Stimulated activated CD8-positive, alpha-beta memory T cell treated with anti-CD3 and anti-CD28 coated beads, Interleukin-15, amount 100 ng/mL, for 4 hours (primary cell): ENCODE measurements at places on chromosomes 7 and 10.

- no peak for DNase-seq
Observed at GRCh38 chr7:130901209-130901783, 167.3 kb upstream of the KLF14 start.

DNA sequence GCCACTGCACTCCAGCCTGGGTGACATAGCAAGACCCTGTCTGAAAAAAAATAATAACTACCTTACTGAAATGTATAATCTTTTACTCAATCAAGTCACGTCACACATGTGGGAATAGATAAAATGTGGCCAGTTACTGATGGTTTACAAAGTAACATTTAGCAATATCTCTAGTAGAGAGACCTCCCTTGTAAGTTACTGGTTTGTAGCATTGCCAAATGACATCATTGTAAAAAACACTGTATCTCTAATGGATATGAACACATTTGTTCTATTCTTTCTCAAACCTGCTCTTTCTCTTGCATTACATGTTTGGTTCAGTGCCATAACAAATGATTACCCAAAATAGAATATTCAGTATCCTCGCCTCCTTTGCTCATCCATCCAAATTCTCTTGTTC, 18.8 kb downstream of the TET1 start:
- no peak for DNase-seq

- no peak for DNase-seq
Observed at GRCh38 chr10:1762076-1762475, 24.8 kb upstream of the ADARB2 start.

DNA sequence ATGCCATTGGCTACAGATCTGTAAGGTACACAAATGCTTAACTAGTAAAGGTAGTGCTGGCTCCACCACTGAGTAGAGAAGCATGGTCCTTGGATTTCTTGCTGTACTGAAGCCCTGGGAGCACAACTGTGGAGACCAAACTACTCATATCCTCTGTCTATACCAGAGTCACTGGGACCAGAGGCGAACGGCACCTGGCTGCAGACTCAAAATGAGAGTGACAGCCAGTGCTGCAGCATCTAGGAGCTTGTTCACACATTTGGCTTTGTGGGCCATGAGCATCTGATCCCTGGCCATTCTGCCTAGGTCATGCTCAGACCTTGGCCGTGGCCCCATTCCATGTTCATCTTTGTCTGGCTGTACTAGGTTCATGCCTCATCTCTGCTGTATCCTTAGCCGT, 31.9 kb downstream of the LRRC18 start:
- no peak for DNase-seq

DNA sequence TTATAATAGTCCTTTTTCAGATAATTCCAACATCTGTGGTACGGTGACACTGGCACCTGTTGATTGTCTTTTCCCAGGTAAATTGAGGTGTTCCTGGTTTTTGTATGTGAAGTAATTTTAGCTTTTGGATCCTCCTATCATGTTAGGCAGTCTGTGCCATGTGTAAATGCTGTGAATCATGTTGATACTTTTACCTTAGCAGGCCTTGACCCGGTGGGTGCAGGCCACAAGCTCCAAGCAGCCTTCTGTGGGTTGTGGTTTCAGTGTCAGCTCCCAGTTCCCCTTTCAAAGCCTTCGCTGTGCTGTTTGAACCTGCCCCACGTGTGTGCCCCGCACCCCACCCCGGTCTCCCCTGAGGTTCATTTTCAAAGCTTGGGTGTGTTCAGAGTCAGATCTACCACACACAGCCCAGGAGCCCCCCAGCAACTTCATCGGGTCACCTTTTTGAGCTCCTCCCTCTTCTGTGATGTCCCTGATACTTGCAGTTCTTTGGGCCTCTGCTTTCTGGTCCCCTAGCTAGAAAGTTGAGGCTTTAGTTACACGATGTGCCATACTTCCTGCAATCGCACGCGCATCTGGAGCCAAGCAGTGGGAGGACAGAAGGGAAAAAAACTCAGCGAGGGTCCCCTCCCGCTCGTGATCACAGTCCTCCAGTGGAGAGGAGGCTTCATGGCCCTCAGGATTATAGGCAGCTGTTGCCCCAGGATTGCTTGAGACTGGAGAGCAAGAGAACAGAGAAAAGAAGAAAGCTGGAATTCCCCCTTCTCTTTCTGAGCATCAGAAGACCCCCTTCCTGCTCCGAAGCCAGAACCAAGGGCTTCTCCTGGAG, 8.7 kb upstream of the BHLHA15 start:
- peak; percentile 41 for DNase-seq

DNA sequence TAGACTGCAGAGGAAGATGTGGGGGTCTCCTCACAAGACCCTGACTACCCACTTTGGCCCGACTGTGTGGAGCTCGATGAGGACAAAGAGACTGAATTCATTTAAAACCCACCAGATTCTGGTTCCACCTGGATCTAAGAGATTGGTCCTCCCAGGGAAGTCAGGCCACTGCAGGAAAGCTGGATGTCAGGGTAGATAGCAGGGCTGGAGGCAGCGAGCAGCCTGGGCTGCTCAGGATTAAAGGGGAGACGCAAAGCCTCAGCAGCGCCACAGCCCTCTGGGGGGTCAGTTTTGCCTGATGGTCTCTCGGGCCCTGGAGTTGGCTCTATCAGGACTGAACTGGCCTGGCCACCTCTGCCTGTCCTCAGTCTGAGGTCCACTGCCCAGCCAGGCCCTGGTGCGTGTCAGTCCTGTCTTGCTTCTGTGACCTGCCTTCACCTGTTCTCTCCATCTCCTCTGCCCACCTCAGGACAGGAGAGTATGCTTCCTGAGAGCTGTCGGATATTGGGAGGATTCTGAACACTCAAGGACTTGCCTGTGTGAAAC, 12.2 kb upstream of the KLRG2 start:
- no peak for DNase-seq

GRCh38 chr10:13658871-13659685, 72.3 kb downstream of the PRPF18 start:
- no peak for DNase-seq

GRCh38 chr7:30226614-30227268, 57.7 kb upstream of the ZNRF2 start:
- no peak for DNase-seq

DNA sequence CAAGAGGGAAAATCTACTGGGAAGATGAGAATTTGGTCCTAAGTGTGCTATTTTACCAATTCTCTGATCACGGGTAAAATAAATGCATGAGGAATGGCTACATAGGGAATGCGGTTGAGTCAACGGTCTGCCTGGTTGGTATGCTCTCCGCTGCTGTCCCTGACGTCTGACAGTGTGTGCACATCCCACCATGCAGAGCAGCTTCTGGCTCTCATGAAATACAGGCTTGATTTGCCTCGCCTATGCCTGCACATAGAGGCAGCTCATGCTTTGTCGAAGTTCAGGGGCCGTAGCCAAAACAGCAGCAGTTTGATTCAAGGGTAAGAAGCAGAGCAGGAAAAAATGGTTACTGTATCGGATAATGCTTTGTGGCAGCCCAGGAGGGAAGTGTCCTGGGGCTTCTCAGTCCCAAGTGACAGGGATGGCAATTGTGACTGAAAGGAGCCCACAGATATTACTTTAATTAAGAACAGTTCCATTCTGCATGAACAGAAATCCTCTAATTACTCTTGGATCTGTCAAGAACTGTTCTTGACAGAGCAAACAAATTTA, 268.4 kb upstream of the SLC26A5 start:
- DNase-seq: no peak

GRCh38 chr7:75869776-75870379, 9.0 kb upstream of the RHBDD2 start:
- DNase-seq: no peak

GRCh38 chr10:22604344-22605126, 109.8 kb downstream of the PIP4K2A start:
- no peak for DNase-seq

DNA sequence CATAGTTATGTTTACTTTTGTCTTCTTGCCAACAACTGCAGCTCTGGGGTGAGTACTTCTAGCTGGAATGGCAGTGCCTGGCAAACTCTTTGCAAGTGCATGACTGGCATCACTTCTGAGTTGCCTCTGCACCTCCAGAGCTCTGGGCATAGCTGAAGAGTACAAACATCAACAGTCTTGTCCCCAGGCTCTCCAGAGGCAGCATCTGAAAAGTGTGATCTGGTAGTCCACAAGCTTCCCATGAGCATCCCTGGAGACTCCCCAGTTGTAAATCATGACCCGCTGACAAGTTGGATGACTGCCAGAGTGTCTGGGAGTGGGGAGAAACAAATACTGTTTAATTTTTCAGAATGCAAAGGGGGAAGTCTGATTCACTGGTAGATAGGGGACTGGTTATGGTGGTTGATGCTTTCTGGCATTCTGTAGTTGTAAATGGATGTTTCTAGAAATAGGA, 138.9 kb upstream of the CDK13 start:
- DNase-seq: no peak

DNA sequence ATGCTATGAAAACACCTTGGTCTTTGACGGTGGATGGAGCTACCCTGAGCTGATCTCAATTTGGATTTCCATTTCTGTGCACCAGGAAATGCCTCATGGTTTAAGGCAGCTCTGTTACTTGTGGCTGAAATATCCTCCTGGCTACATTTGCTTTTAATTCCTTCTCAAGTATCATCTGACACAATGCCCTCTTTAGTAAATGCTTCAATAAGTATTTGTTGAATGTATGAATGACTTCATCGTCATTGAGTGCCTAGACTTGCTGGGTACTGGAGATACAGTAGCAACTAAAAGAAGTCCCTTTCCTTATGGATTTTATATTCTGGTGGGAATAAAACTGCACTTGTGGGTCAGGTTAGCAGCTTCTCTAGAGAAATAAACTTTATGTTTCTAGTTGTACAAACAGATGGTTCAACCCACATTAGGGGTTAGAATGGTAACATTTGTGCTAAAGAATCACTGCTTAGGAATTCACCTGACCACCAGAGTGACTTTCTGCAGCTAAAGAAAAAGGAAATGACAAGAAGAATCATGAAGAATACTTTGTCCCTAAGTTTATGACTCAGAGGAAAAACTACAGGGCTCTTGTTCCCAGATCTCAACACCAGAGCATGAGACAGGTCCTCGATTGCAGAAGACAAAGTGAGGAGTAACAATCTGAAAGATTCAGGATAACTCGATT, 21.8 kb upstream of the SMNDC1 start:
- DNase-seq: no peak

- no peak for DNase-seq
Observed at GRCh38 chr7:134182078-134182477, 54.9 kb downstream of the LRGUK start.

DNA sequence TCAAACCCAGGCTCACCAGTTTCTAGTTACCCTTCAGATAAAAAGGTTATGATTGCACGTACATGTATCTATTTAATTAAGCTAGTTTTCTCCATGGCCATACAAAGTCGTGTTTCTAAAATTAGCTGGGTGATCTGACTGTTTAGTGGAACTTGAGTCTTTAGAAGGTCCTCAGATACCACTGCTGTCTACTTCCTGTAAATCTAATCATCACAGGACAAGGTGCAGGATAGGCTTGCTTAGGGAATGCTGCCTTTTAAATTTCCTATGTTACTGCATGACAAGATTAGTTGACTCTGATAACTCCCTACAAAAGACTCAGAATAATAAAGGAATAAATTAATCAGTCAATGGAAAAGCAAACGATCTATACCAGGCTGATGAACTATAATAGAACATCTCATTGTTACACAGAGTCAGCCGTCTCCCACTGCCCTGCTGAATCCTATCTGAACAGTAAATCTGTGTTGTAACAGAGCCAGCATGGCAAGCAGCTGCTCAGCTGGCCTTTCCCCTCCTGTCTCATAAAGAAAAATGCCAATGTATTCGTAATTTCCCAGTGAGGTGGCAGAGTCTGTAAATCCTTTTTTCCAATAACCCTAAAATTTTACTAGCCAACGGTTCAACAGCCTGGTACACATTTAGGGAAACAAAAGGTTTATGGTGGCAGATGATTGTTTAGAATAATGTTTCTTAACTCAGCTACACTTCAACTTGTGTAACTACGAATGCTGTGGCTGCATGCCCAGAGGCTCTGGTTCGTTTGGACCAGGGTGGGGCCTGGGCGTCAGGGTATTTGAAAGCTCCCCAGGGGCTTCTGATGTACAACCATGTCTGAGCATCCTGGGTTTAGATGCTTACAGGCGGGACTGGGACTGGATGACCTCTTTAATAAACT, 318.0 kb downstream of the PAXIP1 start:
- DNase-seq: no peak

DNA sequence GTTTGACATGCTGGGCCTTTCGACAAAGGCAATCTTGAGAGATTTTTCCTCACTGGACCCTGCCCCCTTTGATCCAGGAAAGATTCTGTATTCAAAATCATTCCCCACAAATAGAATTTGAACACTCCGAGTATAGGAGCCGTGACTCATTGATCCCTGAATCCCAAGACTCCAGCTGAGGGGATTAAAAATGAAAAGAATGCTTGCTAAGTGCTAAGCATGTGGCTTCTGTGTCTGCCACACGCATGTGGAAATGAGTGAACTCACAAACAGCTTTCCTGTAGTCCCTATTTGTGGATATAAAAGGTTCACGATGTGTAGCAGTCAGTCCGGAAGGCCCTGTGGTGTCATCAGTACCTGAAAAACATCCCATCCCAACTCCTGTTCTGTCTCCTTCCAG, 674.3 kb downstream of the SDK1 start:
- no peak for DNase-seq

- DNase-seq: no peak
Observed at GRCh38 chr7:138952791-138953190, 28.4 kb downstream of the KIAA1549 start.

DNA sequence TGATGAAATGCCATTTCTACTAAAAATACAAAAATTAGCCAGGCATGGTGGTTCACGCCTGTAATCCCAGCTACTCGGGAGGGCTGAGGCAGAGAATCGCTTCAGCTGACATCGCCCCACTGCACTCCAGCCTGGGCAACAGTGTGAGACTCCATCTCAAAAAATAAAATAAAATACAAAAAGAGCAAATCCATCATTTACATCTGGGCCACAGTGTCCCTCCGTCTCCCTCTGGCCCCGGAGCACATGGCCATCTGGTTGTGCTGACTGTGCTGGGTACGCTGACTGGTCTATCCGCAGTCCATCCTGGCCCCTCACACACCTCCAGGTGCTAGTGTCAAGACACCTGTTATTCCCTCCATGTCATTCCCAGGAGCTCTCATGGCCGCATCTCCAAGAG, 42.1 kb downstream of the KCNH2 start:
- DNase-seq: no peak

DNA sequence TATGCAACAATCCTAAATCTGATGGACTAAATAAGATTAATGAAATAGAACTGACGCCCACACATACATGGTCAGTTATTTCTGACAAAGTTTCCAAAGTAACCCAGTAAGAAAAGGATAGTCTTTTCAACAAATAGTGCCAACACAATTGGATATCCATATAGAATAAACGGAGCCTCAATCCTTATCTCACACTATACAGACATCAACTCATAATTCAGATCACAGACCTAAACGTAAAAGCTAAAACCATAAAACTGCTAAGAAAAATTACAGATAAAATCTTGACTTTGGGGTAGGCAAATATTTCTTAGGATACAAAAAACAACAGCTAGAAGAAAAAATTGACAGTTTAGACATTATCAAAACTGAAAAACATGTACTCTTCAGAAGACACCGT, 8.5 kb downstream of the CACUL1 start:
- DNase-seq: no peak

- DNase-seq: no peak
Observed at GRCh38 chr7:47347346-47347745, 234.6 kb downstream of the TNS3 start.

- no peak for DNase-seq
Observed at GRCh38 chr10:76218035-76218434, 786.6 kb downstream of the LRMDA start.

GRCh38 chr10:132120200-132120599, 54.5 kb downstream of the JAKMIP3 start:
- no peak for DNase-seq
